ENCODE measurements at places on chromosomes 4 and X. TPM values are rescaled to one million over a fixed set of nuclear protein-coding genes. Genes with fewer than 3 reads are reported as not detected.

DNA sequence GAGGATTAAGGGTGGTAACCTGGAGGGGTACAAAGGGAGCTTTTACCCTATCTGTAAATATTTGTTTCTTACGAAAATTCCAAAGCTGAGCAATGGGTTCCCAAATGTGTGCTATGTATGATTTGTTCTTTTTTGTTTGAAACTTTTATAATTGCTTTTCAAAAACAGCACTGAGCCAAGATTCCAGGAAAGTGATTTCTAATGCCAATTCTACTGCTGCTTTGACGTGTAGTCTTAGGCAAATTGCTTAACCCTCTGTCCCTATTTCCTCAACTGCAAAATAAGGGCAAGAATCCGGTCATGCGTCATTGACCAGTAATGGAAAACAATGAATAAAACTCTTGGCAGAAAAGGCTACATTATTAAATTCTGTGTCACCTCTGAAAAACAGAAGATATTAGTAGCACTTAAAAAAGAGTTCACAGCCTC lies 454.7 kb downstream of the IL15 start:
- no peak for DNase-seq

GRCh38 chr4:170007113-170007512 lies 19.1 kb downstream of the MFAP3L start:
- DNase-seq = peak; percentile 11

- no peak for DNase-seq
These were observed 3.2 kb upstream of the UGT2B7 start for GRCh38 chr4:69092980-69093568.

GRCh38 chr4:2648159-2648814 lies 107.8 kb downstream of the TNIP2 start:
- no peak for DNase-seq

DNA sequence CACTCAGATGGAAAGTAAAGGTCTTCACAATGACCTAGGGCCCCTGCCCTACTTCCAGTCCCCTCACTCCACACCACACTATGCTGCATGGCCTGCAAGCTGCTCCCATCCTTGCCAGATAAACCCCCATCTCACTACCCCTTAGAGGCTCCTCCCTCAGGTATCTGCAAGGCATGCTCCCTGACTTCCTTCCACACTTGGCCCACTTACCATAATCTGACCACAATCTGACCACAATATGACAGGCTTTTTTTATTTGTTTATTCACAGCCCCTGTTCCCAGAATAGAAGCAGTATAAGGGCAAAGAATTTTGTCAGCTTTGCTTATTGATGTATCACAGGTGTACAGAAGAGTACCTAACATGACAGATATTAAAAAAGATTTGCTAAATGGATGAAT lies 124.7 kb downstream of the CAMK2D start:
- no peak for DNase-seq

- no peak for DNase-seq
These were observed 298.1 kb upstream of the TRPC5 start for GRCh38 chrX:112380541-112381278.

Gene CXCR3
- not detected for total RNA-seq

Gene MAEA
- total RNA-seq = 177 TPM

All from stomach (tissue), 19 donors.